ENCODE measurements at places on chromosomes 5 and 9.

DNA sequence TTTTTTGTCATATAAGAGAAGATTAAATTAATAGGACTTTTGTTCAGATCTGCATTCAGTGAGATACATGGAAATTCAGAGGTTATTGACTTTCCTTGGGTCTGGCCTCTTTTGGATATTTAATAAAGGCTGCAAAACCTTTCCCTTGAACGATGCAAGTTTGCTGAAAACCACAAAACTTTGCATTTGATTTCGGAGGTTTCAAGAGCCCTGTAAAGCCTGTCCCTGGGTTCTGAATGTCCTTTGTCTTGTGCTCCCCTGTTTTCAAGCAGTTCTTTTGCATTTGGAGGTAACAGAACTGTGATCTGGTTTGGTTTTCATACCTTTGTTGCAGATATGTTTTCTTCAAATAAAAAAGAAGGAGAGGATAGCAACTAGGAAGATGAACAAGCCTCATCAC is 188.1 kb upstream of the DMRT1 start:
- no peak for DNase-seq

- no peak for DNase-seq
Measured at GRCh38 chr9:101235105-101235866, 149.5 kb downstream of the BAAT start.

- DNase-seq, result no peak
Measured at GRCh38 chr9:115114084-115114483, 3.9 kb downstream of the TNC start.

DNA sequence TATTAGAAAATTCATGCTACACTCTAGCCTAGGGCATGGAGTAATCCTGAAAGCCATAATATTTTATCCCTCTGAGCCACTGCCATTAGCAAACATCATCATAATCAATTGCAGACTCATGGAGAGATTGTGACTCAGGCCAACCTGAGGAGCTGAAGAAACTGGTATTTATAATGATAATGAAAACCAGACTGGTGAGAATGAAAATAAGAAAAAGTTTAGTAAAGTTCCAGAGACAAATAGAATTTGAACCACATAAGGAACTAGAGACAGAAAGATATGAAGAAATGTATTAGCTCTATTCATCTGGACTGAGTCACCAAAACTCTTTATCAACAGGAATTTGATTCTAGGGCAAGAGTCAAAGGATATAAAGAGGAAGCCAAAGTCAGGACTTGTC is 158.7 kb downstream of the DRD1 start:
- no peak for DNase-seq

DNA sequence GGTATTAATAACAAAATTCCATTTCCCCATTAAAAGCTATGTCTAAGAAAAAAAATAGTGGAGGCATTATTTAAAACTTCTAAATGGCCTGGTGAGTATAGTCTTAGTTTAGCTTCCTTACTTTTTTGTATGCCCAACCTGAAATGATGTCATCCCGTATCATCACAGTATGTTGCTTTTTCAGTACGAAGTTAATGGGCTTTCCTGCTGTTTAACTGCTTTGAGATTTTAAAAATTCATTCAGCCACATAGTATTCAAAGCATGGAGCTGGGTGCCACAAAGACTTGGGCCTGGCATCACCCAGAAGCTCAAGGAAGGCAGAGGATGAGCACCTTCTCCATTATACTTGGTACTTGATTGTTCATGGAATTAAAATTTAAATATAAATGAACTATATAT is 7.4 kb downstream of the F2RL2 start:
- DNase-seq, result no peak

GRCh38 chr9:106321394-106322180 is 541.4 kb upstream of the ZNF462 start:
- DNase-seq, result no peak

- no peak for DNase-seq
Measured at GRCh38 chr9:124251204-124251603, 6.5 kb upstream of the NEK6 start.

- no peak for DNase-seq
Measured at GRCh38 chr5:26872337-26872736, 166.0 kb downstream of the CDH9 start.

DNA sequence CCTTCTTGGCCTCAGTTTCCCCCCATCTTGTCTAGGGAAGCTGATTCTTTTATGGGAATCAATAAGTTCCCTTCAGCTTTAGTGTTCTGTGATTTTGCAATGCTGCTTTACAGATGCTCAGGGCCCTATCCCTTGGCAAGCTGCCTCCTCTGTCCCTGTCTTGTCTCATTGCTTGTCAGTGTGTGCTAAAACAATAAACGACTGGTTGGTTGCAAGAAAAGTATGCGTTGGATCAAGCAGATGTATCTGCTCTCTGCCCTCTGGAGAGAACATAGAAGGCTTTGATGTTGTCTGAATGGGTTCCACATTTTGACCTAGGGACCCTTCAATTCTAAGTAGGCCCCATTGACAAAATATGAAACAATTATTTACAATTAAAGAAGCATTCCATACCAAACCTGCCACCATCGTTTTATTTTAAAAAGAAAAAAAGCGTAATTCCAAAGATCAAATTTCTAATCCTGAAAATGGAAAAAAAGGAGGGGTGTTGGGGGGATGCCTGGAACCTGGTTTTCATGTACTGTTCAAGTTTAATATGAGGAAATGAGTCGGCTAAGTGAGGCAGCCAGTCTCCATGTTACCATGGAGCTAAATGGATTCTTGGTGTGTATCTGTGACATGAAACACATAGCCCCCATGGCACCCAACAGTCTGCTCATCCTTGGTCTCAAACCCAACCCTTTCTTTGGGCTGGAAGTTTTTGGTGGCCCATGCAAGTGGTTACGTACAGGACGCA is 31.2 kb upstream of the TARS1 start:
- peak; percentile 34 for DNase-seq

DNA sequence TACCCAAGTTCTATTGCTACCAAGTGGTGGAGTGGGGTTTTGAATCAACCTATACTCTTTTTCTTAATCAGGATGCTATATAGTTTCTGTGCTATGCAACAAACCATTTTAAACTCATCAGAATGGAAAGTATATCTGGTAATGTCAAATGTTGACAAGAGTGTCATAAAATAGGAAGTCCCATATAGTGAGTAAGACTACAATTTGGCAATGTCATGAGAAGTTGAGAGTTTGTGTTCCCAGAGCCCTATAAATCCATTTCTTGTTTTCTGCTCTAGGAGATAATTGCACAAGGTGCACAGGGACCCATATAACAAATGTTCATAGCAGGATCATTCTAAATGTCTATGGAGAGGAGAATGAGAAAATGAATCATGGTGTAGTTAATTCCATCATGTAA is 109.8 kb upstream of the TXNDC8 start:
- DNase-seq, result no peak

- no peak for DNase-seq
Measured at GRCh38 chr5:180047667-180048066, 23.9 kb downstream of the RNF130 start.

DNA sequence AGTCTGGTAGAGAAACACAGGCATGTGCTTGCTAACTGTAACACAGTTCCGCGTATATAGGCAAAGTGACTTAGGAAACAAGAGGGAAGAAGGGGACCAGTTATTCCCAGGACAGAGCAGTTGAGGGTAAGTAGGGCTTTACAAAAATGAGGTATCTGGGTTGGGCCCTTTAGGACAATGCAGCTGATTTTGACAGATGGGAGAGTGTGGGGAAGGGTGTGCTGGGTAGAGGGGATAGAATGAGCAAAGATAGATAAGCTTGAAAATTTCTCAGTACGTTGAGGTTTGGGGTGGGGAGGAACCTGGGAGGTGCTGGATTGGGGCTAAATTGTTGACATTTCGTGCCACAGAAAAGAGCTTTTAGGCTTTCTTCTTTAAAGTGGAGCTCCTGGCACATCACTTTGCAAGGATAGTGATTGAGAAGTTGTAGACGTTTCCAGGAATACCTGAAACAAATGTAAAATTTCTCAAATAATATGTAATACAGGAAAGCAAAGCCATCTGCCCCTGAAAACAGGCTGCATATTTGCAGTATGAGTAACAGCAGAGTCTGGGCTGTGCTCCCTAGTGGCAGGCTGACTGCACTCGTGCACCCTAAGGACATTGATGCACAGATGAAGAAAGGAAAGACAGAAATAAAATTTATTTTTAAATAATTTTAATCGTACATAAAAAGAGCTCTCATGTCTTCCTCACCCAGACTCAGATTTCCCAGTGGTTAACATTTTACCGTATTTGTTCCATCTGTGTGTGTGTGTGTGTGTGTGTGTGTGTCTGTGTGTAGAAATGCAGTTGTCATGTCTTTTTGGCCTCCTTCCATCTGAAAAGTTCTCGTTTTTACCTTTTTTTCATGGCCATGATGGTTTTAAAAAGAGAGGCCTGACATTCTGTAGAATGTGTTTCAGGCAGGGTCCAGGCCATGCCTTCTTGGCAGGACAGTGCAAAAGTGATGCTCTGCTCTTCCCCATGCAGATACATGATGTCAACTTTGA is 144.9 kb upstream of the DMRT1 start:
- peak; percentile 68 for DNase-seq

GRCh38 chr9:87950765-87951488 is 23.4 kb downstream of the CDK20 start:
- DNase-seq, result peak; percentile 23

- DNase-seq, result no peak
Measured at GRCh38 chr9:107624234-107624948, 134.8 kb upstream of the KLF4 start.

DNA sequence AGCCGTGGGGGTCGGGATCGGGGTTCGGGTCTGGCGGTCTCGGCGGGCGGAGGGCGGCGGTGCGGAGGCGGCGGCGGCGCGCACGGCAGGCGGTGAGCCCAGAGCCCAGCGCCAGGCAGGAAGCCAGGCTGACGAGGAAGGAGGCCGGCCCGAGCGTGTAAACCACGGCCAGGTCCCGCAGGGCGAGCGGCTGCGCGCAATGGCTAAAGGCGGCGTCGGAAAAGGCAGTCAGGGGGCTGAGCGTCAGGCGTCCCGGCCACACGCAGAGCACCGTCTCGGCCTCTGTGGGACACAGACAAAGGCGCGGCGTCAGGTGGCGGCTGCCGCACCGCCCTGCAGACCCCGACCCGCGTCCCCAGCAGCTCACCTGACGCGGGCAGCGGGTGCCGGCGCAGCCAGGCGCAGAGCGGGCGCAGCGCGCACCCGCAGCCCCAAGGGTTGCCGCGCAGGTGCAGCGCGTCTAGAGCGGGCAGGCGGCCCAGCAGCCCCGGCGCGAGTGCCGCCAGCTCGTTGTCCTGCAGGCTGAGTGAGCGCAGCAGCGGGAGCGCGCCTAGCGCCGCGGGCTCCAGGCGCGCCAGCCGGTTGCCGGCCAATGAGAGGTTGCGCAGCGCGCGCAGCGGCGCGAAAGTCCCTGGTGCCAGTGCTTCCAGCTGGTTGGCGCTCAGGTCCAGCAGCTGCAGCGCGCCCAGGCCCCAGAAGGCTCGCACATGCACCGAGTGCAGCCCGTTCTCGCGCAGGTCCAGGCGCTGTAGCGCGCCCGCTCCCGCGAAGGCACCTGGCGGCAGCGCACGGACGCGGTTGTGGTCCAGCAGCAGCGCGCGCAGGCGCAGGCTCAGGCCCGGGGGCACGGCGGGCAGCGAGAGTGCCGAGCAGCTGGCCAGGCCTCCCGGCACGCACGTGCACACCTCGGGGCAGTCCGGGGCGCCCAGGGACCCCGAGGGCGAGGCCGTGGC is 671 bp downstream of the LRRC26 start:
- DNase-seq, result no peak

DNA sequence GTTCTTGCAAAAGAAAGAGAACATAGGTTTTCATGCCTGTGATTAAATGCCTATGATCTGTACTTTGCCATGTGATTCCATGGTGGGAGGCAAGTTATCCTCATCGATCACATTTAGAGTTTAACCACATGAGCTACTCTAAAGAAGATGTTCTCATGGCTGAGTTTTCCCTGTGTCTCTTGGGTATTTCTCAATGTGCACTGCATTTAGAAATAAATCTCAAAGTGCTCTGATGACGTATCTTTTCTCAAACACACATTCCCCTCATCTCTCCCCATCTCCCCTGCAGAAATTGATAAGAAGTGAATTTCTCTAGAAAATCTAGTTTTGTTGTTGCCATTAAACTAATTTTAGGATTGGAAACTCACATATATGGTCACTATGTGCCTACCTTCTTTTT is 282.2 kb downstream of the SEMA5A start:
- DNase-seq, result no peak

DNA sequence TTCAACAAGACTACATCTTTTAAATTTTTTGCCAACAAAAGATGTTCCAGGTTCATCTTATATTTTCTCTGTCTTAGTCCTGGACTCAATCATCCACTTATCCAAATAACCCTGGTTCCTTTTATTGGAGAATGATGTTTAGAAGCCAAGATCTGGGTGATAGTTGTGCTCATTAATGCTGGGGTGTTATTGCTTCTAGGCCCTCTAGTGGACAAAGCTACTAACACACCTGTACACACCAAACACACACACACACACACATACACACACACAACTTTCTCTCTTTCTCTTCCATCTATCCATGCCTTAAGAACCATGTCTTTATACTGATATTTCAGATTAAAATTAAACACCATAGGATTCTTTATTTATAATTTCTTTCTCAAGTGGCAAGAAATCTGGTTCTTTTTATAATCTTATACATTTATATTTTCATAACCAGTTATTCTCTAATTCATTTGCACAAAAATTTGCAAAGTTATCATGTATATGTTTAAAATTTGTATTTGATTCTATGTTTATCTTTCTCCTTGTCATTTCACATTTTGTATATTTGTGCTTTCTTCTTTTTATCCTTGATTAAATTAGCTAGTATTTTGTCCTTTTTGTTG is 179.1 kb upstream of the SMIM23 start:
- DNase-seq, result no peak

- no peak for DNase-seq
Measured at GRCh38 chr9:4538621-4539020, 48.4 kb downstream of the SLC1A1 start.

- no peak for DNase-seq
Measured at GRCh38 chr5:54347221-54347865, 37.0 kb upstream of the ARL15 start.

- DNase-seq, result no peak
Measured at GRCh38 chr5:179872055-179872827, 13.6 kb upstream of the MRNIP start.

DNA sequence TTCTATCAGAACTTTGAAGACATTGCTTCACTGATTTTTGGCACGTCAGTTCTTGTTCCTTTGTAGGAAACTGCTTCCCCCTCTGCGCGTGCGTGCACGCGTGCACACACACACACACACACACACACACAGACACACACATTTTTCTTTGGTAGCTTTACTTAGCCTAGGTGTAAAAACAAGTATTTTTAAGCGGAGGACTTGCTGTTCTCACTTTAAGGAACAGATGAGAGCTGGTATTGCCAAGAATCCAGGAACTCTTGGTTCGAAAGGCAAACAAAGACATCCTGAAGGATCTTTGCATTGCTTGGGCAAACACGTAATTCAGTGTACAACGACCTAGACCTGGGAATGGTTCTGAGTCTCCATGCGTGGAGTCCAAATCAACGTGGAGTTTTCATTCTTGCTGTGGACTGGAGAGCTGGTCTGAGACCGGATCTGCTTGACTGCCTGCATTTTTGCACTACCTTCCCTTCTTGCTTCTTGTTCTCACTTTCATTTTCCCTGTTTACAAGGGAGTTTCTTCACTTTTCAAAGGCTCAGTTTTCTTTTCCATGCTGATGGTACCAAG is 8.2 kb downstream of the TMEM268 start:
- DNase-seq, result no peak

- DNase-seq, result no peak
Measured at GRCh38 chr9:3332802-3333201, 193.0 kb downstream of the RFX3 start.

Measured in hepatic stellate cell (primary cell).